Activated naive CD4-positive, alpha-beta T cell treated with anti-CD3 and anti-CD28 coated beads, Interleukin-2, amount 50 U/mL, for 72 hours (primary cell): ENCODE measurements at places on chromosomes 2 and 18. TPM values are rescaled to one million over a fixed set of nuclear protein-coding genes. Genes with fewer than 3 reads are reported as not detected.

Gene HOXD11
- total RNA-seq = not detected

Gene HMSD
- total RNA-seq = 38.0 TPM

Gene FLACC1
- 1.0 TPM for total RNA-seq

Gene RUFY4
- 3.2 TPM for total RNA-seq

Gene SERPINB4
- total RNA-seq = not detected

Gene PCARE
- total RNA-seq = not detected

Gene NR4A2
- total RNA-seq = 134 TPM
